ENCODE measurements at places on chromosomes 1 and 21.

GRCh38 chr1:204139088-204139487 lies 12.8 kb downstream of the ETNK2 start:
- DNase-seq: no peak

DNA sequence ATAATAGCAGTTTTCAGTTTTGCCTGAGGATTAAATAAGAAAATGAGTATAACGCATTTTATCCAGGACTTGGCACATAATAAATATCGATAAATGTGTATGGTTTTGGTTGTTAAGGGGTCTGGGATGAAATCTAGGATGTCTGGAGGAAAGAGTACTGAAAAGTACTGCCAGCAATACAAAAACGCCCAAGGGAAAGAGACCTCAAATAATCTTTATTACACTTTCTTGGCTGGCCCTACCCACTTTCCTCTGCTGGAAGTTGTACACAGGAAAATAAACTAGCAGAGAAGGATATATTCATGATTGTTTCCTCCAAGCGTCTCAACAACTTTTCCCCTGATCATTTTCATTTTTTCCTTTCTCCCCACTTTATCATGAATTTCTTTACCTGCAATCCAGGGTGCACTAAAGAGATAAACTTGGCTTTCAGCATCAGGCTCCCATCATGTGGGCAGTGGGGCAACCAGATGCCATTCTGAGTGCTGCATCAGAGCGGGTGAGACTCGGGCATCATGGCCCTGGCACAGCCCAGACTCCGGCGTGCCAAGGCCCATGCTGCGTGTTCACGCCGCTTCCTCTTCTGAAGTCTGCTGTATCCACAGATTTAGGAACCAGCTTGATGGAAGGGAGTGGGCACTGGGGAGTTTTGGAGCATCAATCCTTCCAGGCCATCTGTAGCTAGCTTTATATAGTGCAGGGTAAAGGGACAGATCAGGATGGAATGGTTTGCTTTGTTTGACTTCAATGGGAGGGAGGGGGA lies 35.8 kb upstream of the PLXNA2 start:
- DNase-seq: no peak

DNA sequence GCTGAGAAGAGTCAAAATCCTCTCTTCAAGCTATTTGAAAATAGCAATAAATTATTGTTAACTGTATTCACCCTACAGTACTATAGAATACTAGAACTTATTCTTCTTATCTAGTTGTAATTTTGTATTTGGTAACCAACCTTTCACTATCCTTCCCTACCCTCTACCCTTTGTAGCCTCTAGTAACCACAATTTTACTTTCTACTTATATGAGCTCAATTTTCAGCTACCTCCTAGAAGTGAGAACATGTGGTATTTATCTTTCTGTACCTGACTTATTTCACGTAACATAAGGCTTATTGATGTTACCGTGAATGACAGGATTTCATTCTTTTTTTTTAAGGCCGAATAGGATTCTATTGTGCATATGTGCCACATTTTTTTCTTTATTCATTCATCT lies 30.0 kb downstream of the ZC3H11B start:
- DNase-seq: no peak

GRCh38 chr1:65985393-65986066 lies 192.8 kb downstream of the PDE4B start:
- DNase-seq: no peak

DNA sequence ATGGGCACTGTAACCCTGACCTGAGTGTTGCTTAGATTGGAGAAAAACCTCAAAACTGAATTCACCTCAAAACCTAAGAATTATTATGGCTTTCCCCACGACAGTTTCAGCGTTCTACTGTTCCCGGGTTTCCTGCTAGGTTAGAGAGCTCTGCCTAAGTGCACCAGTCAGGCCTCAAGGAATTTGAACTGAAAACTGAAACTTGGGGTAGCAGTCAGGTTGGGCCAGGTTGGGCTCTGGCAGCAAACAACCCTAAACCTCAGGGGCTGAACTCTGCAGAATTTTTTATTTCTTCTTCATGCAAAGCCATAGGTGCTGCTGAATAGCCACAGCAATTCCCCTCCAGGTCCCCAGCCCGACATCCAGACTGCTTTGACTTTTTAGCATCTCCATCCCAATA lies 437.0 kb upstream of the PROX1 start:
- DNase-seq: no peak

DNA sequence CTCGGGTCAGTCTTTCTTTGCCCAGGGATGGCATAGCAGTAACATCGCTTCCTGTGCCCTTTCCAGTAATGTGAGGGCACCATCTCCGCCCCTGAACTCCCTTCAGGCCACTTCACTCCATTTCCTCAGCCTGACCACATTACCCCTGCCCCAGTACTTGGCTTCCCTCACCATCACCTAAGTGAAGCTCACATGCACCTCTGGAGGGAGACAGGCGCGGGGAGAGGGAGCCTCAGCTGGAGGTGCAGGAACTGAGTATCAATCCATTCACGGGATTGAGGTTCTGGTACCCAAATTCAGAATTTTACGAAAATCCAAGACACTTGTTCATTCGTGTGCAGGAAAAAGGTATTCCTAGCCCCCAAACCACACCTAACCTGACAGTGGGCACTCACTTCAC lies 540.4 kb downstream of the KIF26B start:
- no peak for DNase-seq

- no peak for DNase-seq
Observed at GRCh38 chr1:219324629-219325367, 151.1 kb downstream of the LYPLAL1 start.

GRCh38 chr1:18898567-18898966 lies 3.8 kb downstream of the ALDH4A1 start:
- no peak for DNase-seq

- DNase-seq: no peak
Observed at GRCh38 chr1:239593527-239593926, 207.2 kb downstream of the CHRM3 start.

DNA sequence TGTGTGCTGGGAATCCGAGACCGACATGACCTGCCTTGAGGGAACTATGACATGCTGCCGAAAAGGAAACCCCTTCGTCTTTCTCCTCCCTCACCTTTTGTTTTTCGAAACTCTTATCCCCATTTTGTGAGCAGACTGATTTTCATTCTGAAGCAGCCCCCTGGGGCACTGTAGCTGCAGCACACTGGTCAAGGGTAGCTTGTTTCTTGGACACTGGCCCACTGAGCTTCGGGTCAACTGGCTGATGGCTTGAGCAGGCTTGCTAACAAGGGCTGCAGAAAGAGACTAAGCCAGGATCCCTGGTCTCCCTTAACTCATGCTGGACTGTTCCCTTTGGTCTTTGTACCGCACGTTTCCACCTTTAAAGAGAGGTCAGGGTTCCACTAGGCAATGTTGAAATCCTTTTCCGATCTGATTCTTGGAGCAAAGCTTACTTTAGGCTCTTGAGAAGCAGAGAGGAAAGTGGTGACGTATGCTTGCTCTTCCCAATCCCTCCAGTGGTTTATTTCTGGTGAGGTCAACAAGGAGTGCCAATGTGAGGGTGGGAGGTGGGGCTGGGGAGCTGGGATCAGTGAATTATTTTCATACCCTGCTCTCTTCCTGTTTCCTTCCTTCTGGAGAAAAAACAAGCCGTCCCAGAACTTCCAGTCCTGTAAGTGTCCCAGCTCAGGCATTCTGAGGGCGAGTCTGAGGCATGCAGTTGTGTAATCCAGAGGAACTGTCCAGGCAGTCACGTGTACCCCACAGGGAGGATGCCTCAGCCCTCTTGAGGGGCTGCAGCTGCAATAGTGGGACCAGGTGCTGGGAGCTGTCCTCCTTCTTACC lies 7.6 kb downstream of the CYP4B1 start:
- DNase-seq: peak; percentile 13

- DNase-seq: no peak
Observed at GRCh38 chr1:112093372-112093694, 103.9 kb upstream of the KCND3 start.

- no peak for DNase-seq
Observed at GRCh38 chr1:43970911-43971310, 1.1 kb downstream of the DPH2 start.

DNA sequence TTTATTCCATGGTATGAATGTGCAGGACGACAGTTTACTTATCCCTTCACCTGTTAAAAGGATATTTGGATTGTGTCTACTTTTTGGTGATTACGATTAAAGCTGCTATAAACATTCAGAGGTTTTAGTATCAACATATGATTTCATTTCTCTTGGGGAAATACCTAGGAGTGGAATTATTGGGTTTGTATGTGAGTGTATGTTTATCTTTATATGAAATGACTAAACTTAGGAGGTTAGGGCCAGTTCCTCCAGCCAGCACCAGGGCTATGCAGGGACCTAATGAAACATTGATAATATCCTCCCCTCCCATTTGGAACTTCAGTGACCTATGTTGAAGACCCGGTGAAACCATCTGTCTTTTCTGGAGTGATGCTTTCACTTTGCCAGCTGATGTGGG lies 13.8 kb downstream of the TMEM51 start:
- no peak for DNase-seq

DNA sequence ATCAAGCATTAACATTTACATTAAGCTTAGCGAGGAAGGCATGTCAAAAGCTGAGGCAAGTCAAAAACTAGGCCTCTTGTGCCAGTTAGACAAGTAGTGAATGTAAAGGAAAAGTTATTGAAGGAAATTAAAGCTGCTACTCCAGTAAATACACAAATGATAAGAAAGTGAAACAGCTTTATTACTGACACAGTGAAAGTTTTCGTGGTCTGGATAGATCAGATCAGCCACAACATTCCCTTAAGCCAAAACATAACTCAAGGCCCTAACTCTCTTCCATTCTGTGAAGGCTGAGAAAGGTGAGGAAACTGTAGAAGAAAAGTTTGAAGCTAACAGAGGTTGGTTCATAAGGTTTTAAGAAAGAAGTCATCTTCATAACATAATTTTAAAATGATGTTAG lies 131.9 kb downstream of the VAV3 start:
- DNase-seq: no peak

- DNase-seq: no peak
Observed at GRCh38 chr1:222021129-222021528, 279.2 kb upstream of the DUSP10 start.

- DNase-seq: no peak
Observed at GRCh38 chr1:21631944-21632887, 36.9 kb downstream of the RAP1GAP start.

DNA sequence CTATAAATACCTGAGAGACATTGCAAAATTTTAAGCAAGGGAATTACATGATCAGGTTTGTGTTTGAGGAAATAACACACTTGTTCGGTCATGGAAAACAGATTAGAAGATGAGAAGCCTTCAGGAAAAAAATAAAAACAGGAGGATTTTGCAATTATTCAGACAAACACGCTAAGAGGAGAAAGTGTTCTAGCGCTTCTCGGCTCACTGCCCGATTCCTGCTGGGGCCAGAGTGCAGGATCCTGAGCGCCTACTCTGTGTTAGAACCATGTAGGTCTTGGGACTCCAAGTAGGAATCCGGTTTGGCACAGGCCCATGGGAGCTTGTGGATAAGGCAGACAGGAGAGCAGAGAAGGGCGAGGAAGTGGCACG lies 8.1 kb upstream of the PRELP start:
- DNase-seq: no peak

GRCh38 chr1:110872745-110873720 lies at the start of gene CD53:
TSS of gene CD53 (plus strand) at chr1:110873148. CDS start at chr1:110891409, 18,261 bp downstream.
- no peak for DNase-seq

GRCh38 chr1:86913399-86913895 lies 479 bp downstream of the SELENOF start:
- DNase-seq: peak; percentile 11

GRCh38 chr21:32782698-32783097 lies 11.1 kb upstream of the PAXBP1 start:
- DNase-seq: no peak

DNA sequence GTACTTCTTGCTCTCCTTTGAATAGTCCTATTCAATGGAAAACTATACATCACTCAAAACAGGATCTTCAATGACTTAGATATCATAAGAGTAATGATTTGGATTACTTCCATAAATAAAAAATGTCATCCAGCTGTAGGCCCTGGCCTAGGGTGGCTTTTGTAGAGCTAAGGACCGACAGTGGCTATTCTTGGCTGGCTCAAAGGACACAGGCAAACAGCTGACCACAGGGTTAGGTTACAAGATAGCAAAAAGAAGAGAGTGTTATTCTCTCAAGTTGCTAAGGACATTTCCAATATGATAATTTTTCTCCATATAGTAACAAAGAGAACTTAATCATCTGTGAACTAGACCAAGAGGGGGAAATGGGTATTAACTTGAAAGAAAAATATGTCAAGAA lies 495.1 kb downstream of the PLPP3 start:
- no peak for DNase-seq

- DNase-seq: no peak
Observed at GRCh38 chr1:89957107-89957506, 37.8 kb upstream of the ZNF326 start.

GRCh38 chr1:157641177-157641576 lies 43.3 kb upstream of the FCRL4 start:
- no peak for DNase-seq

DNA sequence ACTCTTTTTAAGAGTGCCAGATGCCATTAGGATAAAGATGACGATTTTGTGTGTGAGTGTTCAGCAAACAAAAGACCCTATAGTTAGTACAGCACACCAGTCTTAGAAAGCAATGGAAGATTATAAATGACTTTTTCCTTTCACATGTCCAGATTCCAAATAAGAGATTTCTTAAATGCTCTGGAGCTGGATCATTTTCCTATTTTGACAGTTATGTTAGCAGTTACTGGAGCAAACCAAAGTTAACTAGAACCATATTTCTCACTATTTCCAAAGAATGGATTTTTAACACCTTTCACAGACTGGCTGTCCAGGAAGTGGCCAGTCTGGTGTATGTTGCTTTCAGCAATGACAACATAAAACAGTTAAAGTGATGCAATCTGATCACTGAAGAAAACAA lies 905.8 kb upstream of the ADGRL2 start:
- no peak for DNase-seq

GRCh38 chr1:112849425-112850033 lies 106.5 kb downstream of the SLC16A1 start:
- DNase-seq: peak; percentile 48

GRCh38 chr1:119001181-119002027 lies 13.3 kb upstream of the TBX15 start:
- no peak for DNase-seq

DNA sequence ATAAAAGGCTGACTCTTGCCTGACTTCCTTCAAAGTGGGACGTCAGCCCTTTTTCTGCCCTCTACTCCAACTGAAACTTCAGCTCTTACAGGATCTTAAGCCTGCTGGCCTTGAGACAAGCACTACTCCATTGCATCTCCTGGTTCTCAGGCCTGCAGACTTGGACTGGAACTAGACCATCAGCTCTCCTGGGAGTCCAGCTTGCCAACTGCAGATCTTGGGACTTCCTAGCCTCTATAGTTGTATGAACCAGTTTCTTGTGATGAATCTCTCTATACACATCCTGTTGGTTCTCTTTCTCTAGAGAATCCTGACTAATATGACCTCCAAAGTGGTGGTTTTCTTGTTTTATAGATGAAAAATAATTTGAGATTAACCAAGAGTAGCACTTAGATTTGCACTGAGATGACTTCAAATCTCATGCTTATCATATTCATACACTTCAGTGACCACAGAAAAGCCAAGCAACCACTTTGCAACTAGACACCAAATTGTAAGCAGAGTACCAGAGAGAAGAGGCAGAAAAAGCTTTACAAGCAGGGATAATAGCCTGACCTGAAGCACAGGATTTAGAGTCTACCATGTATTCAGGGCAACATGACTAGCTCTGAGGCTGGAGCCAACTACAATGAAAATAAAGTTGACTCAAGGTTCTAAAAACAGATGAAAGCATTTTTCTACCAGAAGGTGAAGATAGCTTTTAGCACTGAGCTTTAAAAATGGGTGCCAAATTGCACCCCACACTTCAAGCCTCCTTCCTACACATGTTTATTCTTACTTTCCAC lies 661.3 kb upstream of the USP24 start:
- DNase-seq: no peak
